Regular cardiac myocyte (primary cell): ENCODE measurements at places on chromosomes 16 and 17. TPM values are rescaled to one million over a fixed set of nuclear protein-coding genes. Genes with fewer than 3 reads are reported as not detected.

Gene KRTAP4-6
- not detected in 2 replicates for total RNA-seq

Gene KRTAP3-1
- total RNA-seq: not detected in 2 replicates

Gene MYH11
- under 0.01 and 0.56 TPM in 2 replicates for total RNA-seq

Gene BANP
- total RNA-seq: 30.9 and 38.9 TPM in 2 replicates
